AG10803 (cell line): ENCODE measurements at places on chromosomes 7 and 10.
A peak's percentile ranks its signal among the peaks of the same experiment; 100 is the strongest.

- DNase-seq, result no peak
Observed at GRCh38 chr10:99765672-99766301, 16.7 kb upstream of the ABCC2 start.

DNA sequence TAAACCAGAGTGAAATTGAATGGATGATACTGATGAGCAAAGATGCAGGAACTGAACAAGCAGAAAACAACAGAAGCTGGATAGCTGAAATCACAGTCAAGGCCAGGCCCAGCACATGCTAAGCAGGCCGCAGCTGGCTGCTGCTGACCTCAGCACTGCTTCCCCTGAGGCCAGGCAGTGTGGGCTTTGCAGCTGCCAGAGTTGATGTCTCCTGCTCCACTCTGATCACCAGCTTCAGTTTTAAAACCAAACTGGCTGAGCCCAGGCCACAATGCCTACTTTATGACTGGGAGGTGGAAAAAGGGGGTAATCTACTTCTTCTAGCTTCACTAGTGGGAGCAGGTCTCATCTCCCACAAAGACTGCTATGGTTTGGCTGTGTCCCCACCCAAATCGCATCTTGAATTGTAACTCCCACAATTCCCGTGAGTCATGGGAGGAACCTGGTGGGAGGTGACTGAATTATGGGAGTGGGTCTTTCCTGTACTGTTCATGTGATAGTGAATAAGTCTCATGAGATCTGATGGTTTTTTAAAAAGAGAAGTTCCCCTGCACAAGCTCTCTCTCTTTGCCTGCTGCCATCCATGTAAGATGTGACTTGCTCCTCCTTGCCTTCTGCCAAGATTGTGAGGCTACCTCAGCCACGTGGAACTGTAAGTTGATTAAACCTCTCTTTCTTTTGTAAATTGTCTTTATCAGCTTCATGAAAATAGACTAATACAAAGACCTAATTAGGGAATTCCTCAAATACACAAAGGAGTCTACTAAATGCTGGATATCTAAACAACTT, 136.4 kb upstream of the ITGB1 start:
- DNase-seq, result no peak

DNA sequence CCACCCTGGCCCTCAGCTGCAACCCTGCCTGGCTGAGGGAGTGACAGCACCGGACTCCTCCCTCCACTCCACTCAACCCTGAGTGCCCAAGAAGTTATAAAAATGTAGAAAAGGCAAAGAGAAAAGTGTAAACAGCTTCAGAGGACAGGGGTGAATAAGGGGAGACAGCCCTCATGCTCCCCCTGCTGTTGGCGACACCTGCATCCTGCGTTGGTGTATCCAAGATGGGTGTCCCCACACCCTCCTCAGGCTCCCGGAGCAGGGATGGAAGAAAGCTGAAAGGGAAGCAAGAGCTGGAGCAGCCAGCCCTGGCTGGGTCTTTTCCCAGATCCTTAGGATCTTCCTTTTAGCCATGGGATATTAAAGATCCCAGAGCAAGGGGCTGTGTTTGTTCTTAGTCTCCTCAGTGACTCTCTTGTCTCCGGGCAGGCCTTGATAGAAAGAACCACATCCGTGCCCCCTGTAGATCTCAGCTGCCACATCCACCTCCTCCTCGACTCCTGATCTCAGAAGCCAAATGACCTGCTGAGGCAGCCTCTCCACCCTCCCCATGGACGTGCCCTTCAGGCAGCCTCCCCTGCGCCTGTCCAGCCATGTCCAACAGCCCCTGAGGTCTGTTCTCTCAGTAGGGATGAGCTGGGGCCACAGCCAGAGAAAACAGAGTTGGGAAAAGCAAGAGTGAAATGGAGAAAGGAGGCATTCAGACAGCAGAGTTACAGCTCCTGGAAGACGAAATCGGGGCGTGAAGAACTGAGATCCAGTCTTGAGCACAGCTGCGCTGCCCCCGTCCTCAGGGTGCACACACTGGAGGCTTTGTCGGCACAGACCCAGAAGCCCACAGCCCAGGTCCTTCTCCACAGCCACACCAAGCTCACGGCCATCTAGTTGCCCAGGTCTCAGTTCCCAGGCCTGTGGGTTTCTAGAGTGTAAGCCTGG, 6.8 kb downstream of the FAM131B start:
- DNase-seq, result no peak

DNA sequence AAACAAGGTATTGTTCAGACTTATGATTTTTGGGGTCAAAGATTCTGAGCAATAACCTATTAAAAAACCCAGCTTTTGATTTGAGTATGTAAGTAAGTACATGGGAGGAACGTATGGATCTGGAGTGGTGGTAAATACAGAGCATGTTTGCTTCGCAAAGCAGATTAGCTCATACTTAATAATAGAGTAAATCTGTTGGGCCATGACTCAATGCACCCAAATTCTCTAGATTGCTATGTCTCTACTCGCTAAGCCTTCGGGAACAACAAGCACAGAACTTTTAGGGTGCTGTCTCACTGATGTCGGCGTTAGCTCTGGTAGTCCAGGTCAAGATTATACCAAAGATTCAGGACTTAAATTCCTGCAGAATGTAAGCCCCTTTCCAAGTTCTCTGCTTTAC, 807 bp upstream of the MINPP1 start:
- peak; percentile 31 for DNase-seq

GRCh38 chr10:78974617-78975317, 94.0 kb upstream of the ZMIZ1 start:
- peak; percentile 90 for DNase-seq

DNA sequence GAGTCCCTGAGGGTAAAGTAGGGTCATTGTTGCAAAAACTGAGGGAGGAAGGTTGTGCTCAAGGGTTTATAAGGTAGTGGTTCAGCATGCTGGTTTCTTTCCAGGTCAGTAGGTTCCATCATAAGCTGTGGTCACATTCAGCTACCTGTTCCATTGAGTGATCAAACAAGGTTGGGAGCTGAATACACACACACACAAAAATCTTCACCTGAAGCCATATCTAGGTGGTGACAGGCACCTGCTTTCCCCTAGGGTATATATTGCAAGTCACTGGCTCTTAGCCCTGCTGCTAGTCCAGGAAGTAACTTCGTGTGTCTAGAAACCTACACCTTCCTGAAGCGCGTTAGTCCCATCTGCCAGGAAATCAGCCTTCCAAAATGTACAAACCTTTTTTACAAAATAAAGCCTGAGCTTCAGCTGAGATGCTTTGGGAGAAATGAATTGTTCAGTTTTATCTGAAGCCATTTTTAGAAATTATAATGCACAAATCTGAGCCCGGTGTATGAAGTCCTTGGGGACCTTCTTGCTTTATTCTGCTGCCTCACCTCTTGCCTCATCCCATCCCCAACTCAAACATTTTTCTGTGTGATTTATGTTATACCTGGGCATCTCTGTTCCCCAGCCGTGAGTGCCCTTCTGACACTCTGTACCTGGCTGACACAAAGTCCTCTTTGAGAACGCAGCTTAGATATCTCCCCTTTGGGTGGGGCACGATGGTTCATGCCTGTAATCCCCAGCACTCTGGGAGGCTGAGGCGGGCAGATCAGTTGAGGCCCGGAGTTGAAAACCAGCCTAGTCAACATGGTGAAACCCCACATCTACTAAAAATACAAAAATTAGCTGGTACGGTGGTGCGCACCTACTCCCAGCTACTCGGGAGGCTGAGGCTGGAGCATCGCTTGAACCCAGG, 10.6 kb upstream of the LAMTOR4 start:
- no peak for DNase-seq

GRCh38 chr7:69002416-69002815, 595.9 kb upstream of the AUTS2 start:
- DNase-seq, result peak; percentile 87

- DNase-seq, result peak; percentile 71
Observed at GRCh38 chr10:124138195-124138882, 44.9 kb upstream of the CHST15 start.

GRCh38 chr7:120743128-120743527, 114.8 kb downstream of the TSPAN12 start:
- no peak for DNase-seq

GRCh38 chr7:43516581-43517342, 66.1 kb upstream of the STK17A start:
- no peak for DNase-seq
